ENCODE measurements at places on chromosomes 11 and 22. TPM values are rescaled to one million over a fixed set of nuclear protein-coding genes. Genes with fewer than 3 reads are reported as not detected.

- DNase-seq: no peak
Measured at GRCh38 chr11:116335078-116335477, 437.7 kb downstream of the BUD13 start.

DNA sequence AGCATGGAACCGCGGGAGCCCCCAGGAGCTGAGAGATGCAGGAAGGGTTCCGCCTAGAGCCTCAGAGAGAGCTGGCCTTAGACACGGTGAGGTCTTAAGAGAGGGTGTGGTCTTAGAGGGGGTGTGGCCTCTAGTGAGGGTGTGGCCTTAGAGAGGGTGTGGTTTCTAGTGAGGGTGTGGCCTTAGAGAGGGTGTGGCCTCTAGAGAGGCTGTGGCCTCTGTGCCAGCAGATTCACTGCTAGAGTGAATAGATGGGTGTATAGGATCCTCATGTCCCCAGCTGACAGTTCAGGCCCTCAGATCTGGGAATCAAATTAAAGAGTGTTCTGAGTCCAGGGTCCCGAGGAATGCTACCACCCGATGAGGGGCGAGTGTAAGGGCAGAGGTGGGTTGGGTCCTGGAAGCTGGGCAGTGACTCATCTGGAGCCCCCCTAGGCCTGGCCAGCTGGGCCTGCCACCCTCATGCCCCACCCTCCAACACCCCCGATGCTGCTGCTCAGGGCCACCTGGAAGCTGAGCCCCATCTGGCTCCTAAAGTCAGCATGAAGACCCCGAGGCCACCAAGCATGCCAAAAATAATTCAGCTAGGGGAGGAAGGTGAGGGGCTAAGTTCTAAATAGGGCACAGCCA is 49.5 kb downstream of the IGF2 start:
- DNase-seq: peak; percentile 7

DNA sequence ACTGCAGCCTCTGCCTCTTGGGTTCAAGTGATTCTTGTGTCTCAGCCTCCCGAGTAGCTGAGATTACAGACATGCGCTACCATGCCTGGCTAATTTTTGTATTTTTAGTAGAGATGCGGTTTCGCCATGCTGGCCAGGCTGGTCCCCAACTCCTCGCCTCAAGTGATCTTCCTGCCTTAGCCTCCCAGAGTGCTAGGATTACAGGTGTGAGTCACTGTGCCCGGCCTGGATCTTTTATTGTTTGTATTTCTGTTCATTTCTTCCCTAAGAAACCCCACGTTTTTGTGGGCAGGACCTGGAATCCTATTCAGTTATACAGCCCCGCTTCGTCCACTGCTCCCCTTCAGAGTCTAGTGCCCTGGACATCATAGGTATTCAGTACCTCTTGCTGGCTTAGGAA is 28.7 kb downstream of the ZBTB16 start:
- no peak for DNase-seq

GRCh38 chr11:74770456-74770855 is 21.8 kb downstream of the RNF169 start:
- peak; percentile 42 for DNase-seq

GRCh38 chr22:30262917-30263741 is 3.5 kb downstream of the OSM start:
- DNase-seq: peak; percentile 71

GRCh38 chr11:85699957-85700741 is 14.2 kb upstream of the CCDC89 start:
- no peak for DNase-seq

DNA sequence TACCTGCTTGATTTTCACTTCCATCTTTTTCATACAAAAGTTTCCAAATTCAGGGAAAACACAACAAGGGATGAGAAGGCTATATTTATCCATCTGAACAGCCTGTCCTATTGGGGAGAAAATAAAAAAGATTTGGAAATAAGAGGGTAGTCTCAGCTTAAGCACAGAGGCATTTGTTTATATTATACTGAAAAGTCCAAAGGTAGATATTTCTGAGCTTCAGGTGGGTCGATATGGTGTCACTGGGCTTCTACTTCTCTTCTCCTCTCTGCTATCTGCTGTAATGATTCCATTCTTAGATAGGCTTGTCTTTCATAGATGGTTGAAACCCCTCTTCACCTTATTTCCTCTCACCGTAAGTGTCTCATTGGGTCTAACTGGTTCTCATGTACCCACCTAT is 337.0 kb downstream of the INSC start:
- no peak for DNase-seq

IGLL1 gene
- total RNA-seq: not detected

PRSS23 gene
- total RNA-seq: 410 TPM

NCF4 gene
- not detected for total RNA-seq

MFNG gene
- 0.36 TPM for total RNA-seq

LINC01488 gene
- total RNA-seq: not detected
